ENCODE measurements at places on chromosomes 16 and 17. TPM values are rescaled to one million over a fixed set of nuclear protein-coding genes. Genes with fewer than 3 reads are reported as not detected.

GRCh38 chr17:43814714-43815113, 18.2 kb downstream of the MPP3 start:
- DNase-seq, result peak; percentile 59

- DNase-seq, result no peak
These were observed 213.3 kb upstream of the AXIN2 start for GRCh38 chr17:65774787-65775186.

DNA sequence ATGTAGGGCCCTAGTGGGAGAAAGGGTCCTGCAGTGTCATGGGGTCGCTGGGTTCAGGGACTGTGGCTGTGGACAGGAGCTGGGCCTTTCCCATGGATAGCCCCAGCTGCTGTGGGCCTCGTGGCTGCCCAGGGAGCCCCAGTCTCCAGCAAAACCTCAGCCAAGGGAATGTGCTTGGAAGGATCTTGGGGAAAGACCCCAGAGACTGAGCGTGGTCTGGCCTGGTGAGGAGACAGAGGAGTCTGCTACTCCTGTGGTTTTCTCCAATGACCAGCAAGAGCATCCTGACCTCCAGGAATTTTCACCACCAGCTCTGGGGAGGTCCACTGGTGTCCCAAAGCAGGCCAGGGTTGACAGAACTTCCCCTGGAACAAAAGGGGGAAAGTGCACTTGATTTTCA, 42.3 kb downstream of the RNF112 start:
- DNase-seq, result no peak

GRCh38 chr17:60089096-60089806, 10.5 kb upstream of the HEATR6 start:
- no peak for DNase-seq

DNA sequence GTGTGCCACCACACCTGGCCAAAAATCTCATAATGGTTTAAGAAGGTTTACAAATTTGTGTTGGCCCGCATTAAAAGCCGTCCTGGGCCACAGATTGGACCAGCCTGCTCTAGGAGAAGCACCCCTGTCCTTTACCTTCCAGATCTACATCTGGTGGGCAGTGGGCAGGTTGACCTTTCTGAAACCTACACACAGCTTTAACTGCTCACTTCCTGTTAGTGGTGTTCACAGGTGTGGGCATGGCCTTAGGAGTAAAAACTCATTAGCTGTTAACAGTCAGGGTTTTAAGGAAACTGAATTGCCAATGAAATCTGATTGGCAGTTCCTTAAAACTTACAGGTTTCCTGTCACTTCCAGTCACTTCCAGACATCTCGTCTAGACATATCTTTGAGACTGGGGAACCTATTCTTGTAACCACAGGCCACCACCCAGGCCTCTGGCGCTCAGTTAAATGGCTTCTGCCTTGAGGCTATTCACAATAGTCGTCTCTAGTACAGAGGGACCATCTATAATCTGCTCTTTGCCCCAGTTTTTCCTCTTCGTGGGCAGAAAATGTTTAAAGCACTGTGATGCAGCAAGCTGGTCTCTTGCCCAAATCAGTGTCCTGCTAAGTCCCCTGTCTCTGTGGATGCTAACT, 29.3 kb downstream of the GNGT2 start:
- no peak for DNase-seq

DNA sequence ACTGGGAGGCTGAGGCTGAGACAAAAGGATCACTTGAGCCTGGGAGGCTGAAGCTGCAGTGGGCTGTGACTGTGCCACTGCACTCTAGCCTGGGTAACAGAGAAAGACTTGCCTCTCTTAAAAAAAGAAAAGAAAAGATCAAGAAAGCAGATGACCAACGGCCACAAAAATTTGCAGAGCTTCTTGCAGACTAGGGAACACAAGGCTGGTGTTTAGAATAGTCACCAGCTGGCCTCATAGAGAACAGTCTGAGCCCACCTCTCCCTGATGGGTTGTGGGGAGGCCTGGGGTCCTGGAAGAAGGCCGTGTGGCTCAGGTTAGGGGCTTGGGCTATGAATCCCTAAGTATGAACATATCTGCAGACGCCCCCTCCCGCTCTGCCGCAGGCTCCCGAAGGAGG, 73.7 kb upstream of the MED9 start:
- DNase-seq, result no peak

DNA sequence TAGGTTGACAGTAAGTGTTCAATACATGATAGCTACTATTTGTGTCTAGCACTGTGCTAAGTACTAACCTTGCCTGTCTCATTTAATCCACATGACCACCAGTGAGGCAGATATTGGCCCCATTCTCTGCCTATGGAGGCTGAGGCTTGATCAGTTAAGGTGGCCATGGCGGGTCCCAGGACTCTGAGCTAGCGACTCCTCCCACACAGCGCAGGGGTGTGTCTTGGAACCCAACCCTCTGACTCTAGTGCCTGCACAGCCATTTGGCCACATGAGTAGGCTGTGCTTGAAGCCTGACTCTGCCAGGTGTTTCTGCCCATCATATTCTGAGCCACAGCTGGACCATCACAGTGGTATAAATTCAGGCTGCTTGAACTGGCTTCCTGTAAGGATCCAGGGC, 6.4 kb downstream of the NHERF1 start:
- no peak for DNase-seq

- no peak for DNase-seq
These were observed 130.3 kb downstream of the CCDC144A start for GRCh38 chr17:16820161-16820877.

- peak; percentile 55 for DNase-seq
These were observed 1.1 kb upstream of the NDUFAB1 start for GRCh38 chr16:23597003-23597756.

GRCh38 chr17:63407741-63408330, 38.3 kb downstream of the CYB561 start:
- no peak for DNase-seq

DNA sequence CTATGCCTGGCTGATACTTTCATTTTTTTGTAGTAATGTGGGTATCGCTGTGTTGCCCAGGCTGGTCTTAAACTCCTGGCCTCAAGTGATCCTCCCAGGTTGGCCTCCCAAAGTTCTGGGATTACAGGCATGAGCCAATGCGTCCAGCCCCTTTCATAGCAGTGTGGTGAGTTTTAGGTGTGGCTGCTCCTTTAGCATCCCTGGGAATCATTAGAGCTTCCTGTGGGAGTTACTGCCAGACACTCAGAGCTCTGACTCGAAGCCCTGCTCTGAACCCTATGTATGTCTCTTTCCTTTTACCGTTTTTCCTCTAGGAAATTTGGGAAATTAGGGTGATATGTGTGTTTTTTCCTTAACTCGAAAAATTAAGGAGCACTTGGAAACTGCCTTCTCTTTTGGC, 44.5 kb downstream of the NDE1 start:
- DNase-seq, result no peak

The CCR7 gene
- total RNA-seq, result 0.33 TPM

The APOH gene
- not detected for total RNA-seq
